ENCODE measurements at places on chromosomes 3 and 15.

- no peak for DNase-seq
Observed at GRCh38 chr3:187878772-187879518, 133.7 kb upstream of the BCL6 start.

DNA sequence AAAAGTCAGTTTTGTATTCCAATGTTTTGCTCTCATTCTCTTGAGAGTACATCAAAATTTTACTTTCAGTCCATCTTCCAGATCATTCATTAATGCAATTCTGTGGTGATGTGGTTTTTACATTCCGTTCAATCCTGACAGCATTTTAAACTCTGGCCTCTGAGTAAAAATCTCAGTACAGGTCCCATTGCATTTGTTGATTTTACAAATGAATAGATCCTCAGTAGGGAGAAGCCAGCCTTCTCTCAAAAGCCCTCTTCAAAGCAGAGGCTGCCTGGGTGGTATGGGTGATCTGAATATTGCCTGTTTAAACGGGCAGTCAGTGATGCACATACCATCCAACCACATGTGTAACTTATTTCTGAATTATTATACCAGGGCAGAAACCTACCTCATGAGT, 72.5 kb upstream of the TSC22D2 start:
- no peak for DNase-seq

DNA sequence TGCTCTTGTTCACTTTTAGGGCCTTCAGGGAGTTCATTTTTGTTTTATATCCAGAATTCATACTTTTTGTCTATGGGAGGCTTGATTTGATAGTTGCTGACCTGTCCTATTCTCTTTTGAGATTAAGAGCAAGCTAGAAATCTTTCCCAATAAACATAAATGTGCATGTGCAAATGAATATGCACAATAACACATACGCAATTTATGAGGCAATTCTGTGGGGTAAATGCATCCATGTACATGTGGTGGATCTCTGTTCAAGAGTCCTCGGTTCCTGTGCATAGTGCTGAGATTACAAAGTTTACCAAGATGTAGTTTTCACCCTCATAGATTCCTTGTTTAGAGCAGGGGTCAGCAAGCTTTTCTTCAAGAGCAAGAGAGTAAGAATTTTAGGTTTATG, 640.7 kb downstream of the EDEM1 start:
- no peak for DNase-seq

DNA sequence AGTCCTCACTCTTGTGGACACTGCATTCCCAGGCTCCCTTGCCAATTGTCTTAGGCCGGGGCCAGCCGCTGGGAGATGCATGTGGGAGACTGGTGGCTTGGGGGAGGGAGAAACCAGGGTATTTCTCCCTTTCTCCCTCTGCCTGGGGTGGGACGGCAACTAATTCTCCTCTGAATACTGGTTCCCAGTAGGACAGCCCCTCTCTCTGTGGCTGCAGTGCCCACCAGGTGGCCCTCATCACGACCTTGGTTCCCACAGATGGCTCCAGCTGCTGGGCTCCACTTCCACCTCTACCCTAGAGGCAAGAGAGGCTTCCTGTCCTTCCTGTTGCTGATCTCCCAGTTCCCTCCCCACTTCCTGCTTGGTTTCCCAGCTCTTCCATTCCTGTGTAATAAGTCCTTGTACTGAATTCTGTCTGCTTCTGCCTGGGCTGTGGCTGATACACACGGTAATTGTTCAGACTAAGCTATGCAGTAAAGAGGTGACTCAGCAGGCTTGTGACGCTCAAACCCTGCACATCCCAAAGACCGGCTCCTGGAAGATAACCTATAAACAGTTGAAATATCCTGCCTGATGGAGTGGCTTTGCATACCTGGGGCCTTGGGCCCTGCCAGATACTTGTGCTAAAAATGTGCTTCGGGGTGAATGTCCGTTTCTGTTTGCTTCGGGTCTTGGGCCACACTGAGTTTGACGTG, 20.4 kb upstream of the COPG1 start:
- no peak for DNase-seq

DNA sequence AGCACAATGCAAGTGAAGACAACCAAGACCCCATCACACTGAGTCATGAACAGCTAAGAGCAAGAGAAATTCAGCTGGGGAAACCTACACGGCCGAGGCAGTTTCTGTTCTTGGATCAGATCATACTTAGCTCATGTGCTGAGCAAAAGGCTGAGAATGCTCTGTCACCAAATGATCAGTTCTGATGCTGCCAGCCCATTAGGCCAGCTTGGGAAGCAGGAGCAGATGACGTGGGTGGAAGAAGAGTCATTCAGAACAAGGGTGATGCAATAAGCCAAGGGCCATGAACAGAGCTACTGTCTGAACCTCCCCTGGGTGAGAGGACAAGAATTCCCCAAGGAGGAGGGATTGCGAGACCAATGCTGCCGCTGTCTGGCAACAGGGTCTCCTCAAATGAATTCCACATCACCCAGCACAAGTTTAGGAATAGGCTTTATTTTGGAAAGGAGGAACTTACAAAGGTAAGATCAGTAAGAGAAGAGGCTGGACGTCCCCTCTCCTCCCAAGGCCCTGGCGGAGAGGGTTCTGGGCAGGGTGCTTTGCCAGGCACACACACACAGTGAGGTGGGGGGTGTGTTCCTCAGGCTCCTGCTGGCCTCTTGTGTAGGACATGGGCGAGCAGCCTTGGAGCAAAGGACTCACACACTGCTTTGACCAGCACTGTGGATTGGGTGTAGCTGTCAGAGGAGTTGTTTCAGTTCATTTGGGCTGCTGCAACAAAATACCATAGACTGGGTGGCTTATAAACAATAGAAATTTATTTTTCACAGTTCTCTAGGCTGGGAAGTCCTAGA, 65.6 kb upstream of the CTXND1 start:
- DNase-seq: no peak

- DNase-seq: no peak
Observed at GRCh38 chr3:101779822-101780381, 891 bp downstream of the NXPE3 start.

DNA sequence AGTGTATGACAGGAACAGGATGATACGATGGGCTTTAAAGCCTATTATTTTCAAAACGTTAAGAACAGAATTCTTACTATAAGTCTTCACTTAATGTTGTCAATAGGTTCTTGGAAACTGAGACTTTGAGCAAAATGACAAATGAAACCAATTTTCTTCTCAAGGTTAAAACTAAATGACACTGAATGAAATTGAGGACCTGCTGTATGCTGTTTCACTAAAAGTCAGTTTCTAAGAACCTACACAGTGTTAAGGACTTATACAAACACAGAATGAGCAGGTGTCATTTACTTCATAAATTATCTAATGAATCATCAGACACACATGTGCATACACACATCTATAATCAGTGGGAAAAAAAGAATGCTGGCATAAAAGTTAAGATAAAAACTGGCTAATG, 106.9 kb downstream of the RFTN1 start:
- DNase-seq: no peak

DNA sequence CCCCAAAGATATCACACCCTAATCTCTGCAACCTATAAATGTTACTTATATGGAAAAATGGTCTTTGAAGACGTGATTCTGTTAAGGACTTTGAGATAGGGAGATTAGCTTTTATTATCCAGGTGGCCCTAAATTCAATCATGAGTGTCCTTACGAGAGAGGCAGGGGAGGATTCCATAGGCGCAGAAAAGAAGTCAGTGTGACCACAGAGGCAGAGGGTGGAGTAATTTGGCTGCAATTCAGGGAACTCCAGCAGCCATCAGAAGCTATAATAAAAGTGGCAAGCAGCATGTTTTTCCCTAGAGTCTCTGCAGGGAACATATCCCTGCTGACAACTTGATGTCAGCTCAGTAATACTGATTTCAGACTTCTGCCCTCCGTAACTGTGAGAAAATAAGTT, 315.2 kb upstream of the ROBO2 start:
- DNase-seq: no peak

- DNase-seq: no peak
Observed at GRCh38 chr3:188241072-188241471, 87.1 kb downstream of the LPP start.

GRCh38 chr15:70362886-70363285, 265.2 kb upstream of the TLE3 start:
- DNase-seq: no peak

GRCh38 chr3:13152826-13153710, 79.8 kb upstream of the IQSEC1 start:
- no peak for DNase-seq

- no peak for DNase-seq
Observed at GRCh38 chr15:77148191-77148590, 77.3 kb upstream of the TSPAN3 start.

DNA sequence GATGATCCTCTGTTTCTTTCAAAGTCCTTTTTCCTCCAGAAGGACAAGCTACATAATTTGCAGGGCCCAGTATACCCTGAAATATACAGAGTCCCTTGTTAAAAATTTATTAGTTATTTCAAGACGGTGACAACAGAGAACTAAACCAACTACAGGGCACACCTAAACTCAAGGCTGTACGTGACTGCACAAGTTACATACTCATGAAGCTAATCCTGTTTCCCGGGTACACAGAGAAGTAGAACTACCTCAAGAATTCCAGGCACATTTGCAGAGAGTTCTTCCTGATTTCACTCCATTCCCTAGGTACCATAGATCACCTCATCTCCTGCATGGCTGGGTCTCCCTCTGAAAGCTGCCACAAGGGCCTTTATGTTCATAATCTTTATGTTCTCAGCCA, 279.4 kb upstream of the ARL6 start:
- no peak for DNase-seq

- DNase-seq: no peak
Observed at GRCh38 chr3:65538101-65538500, 500.6 kb downstream of the MAGI1 start.

DNA sequence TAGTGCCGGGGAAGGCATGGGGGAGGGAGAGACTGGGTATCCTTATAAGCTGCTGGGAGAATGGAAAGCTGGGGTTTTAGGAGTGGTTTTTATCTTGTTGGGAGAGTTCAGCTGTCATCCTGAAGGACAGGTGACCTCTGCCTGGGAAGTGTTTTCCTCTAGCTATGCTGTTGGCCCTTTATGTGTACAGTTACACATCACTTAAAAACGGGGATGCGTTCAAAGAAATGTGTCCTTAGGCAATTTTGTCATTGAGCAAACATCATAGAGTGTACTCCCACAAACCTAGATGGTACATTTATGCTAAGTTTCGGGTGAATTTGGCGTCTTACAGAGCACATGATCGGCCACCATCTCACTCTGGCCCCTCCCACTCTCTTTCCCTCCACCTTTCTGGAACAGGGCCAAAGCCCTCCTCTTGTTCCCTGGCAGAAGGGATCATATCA, 164.3 kb upstream of the NUDT16 start:
- no peak for DNase-seq

GRCh38 chr3:70832834-70833205, 520.4 kb upstream of the MDFIC2 start:
- DNase-seq: no peak

- no peak for DNase-seq
Observed at GRCh38 chr3:13575459-13576061, 26.6 kb downstream of the FBLN2 start.

DNA sequence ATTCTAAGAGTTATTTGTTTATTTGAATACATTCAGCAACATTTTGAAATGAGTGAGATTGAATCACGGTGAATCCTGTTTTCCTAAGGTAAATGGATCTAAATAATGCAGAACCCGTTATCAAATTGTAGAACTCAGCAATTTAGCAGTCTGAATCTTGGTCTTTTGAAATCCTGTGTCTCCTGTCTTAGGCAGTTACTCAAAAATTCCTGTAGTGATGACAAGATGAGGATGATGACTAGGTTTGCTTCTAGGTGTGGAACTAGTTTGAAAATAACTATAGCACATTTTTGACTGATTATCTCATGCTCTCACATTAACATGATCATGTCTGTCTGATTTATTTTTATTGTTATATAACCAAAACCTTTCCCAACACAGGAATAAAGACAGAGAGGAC, 115.0 kb downstream of the RAP2B start:
- DNase-seq: no peak

GRCh38 chr3:193824365-193824764, 231.4 kb downstream of the OPA1 start:
- no peak for DNase-seq

DNA sequence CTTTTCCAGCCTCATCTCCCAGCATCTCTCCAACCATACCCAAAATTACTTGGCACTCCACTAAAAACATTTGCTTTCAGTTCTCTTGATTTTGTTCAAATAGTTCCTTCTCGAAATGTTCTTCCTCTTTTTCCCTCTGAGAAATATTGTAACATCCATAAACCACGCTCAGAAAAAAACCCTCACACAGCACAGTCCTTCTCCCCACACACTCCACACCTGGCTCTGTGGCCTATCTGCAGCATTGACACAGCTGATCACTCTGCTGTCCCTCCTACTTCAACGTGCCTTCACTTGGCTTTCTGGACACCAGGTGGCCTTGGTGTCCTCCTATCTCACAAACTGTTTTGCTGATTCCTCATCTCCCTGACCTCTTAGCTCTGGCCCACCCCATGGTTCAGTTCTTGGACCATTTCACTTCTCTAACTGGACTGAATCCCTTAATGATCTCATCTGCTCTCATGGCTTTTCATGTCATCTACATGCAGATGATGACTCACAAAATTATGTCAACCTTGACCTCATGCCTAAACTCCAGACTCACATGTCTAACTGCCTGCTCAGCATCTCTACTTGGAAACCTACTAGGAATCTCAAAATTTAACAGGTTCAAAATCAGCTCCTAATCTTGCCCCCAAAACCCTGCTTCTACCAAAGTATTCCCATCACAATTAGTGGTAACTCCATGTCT, 93.3 kb downstream of the TRIM42 start:
- DNase-seq: no peak

- no peak for DNase-seq
Observed at GRCh38 chr3:37500518-37500917, 326.1 kb upstream of the LRRFIP2 start.

DNA sequence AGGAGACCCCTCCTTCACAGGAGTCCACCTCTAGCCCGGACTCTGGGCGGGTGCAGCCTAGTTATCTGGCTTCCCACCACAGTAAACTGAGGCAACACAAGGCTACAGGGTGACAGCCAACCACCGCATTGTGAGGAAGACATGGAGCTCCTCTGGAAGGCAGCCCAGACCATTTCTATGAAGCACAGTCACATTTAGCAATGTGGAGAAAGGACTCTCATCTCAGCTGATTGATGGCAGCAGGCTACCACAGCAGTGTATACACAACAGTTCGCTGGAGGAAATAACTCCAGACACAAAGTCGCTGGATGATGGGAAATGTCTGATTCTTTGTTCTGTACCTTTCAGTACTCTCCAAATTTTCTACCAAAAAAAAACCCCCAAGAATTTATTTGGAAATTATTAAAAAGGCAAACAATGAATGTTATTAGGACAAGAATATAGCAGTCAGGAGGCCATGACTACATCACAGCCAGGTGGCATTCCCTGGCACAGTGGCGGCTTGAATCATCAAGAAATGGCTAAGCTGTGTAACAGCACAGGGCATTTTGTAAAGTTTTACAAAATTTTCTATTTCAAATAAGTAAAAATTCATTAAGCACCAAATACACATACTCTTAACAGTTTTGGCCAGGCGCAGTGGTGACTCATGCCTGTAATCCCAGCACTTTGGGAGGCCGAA, 40.1 kb downstream of the FAN1 start:
- DNase-seq: no peak

All from stimulated activated CD4-positive, alpha-beta T cell treated with anti-CD3 and anti-CD28 coated beads, Interleukin-15, amount 100 ng/mL, for 48 hours (primary cell).